Stimulated activated CD4-positive, alpha-beta T cell treated with anti-CD3 and anti-CD28 coated beads, Interleukin-15, amount 100 ng/mL, for 1 hour (primary cell): ENCODE measurements at places on chromosomes 11 and 22.

GRCh38 chr11:33280411-33280810, 23.2 kb downstream of the HIPK3 start:
- no peak for DNase-seq

GRCh38 chr11:114511079-114511478, 48.6 kb downstream of the NXPE1 start:
- DNase-seq = no peak

DNA sequence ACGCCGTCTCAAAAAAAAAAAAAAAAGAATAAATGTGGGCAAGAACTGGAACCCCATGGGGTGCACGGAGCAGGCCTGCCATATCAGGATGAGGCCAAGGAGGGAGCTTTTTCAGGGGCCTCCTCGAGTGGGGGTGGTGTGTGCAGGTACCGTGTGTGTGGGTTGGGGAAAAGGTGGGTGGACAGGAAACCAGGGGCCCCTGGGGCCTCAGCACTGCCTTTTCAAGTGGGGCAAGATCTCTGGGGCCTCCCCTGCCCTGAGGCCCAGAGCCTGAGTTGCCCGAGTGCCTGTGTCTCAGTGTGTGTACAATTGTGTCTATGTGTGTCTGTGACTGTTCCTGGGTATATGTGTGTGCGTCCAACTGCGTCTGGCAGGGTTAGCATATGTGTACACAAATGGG, 23.8 kb downstream of the TEF start:
- no peak for DNase-seq

- no peak for DNase-seq
Observed at GRCh38 chr11:60972182-60973030, 926 bp downstream of the CD6 start.

- DNase-seq = no peak
Observed at GRCh38 chr11:68806931-68807844, 34.5 kb downstream of the CPT1A start.

DNA sequence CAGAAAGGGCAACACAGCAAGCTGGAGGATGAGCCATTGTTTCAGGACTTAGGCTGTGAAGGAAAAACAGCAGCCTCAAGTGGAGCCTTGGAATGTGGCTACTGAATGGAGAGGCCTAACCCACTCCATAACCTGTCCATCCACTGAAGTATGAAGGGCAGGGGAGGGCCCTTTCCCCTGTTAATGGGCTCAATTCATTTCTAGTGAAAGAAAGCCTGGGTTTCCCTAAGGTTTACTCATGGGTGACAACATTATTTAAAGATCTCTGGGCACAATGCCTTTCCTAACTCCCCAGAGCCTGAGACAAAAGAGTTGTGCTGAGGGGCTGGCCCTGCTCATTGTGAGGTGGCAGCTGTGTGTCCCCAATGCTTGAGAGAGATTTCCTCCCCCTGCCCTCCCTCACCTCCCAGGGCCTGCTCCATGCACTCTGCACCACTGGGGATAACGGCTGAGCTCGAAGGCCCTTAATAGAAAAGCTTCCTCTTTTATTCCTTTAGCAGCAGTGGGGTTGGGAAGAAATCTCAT, 83.8 kb downstream of the ME3 start:
- no peak for DNase-seq

- no peak for DNase-seq
Observed at GRCh38 chr11:85762226-85762625, 48.7 kb downstream of the SYTL2 start.

GRCh38 chr11:119584193-119585042, 144.6 kb downstream of the NECTIN1 start:
- DNase-seq = no peak

GRCh38 chr11:48083421-48083820, 103.1 kb downstream of the PTPRJ start:
- no peak for DNase-seq

- DNase-seq = no peak
Observed at GRCh38 chr22:24331468-24332440, 61.1 kb downstream of the SPECC1L start.
